AG08395 (cell line): ENCODE measurements at places on chromosomes 12 and 14.
A peak's percentile ranks its signal among the peaks of the same experiment; 100 is the strongest.

- no peak for DNase-seq
These were observed 12.2 kb downstream of the SYCP3 start for GRCh38 chr12:101727098-101727497.

GRCh38 chr14:74980398-74980730, 22.4 kb upstream of the EIF2B2 start:
- no peak for DNase-seq

GRCh38 chr14:30803185-30803584, 71.2 kb upstream of the COCH start:
- no peak for DNase-seq

DNA sequence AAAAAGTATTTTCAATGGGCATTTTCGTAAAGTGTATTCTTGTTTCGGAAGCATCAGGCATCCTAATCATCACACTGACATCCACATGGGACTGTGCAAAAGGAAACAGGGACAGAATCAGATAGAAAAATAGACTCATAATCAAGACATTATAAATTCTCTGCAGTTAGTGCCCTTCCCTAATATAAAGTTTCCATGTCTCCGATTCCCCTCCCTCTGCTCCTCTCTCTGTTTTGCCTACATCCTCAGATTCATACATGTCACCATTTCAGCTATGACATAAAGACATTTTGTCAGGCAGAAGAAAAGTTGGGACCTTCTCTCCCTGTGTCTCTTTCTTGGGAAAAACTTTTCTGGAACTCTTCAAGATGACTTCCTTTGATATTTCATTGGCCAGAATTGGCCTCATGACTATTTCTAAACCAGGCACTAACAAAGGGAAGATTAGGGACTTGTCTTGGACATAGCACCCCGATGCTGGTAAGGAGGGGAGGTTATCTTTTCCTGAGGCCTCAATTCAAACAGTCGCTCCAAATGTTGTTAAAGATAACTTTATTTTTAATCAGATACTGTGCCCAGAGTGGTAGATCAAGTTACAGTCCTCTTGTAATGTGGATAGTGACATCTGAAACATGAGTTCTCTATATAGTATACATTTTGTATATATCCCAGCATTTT, 212.1 kb upstream of the BTG1 start:
- no peak for DNase-seq

DNA sequence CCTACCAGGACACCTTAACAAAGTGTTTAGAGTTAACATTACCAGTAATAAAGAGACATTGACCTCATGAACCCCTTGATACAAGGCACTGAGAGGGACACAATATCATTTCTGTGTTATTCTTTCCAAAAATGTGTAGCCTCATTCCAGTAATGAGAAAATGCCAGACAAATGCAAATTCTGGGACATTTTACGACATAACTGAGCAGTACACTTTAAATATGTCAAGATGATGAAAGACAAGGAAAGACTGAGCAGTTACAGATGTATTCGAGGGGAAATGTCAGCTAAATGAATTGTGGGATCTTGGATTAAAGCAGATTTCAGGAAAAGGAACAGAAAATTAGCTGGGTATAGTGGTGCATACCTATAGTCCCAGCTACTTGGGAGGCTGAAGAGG, 255.6 kb downstream of the ERC1 start:
- no peak for DNase-seq

DNA sequence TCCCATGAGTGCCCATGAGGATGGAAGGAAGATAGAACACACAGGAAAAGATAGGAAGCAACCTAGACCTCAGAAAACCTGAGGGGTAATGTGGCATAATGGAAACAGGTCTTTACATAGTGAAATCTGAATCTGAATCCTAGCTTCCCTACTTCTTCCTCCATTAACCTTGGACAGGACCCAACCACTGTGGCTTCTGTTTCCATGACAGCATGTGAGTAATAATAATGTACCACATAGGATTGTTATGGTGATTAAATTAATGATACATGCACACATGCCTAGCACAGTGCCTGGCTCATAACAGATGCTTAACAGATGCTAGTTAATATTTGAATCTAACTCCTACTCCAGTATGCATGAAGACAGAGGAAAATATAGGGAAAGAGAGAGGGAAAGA, 11.2 kb downstream of the TTC9 start:
- DNase-seq, result no peak

DNA sequence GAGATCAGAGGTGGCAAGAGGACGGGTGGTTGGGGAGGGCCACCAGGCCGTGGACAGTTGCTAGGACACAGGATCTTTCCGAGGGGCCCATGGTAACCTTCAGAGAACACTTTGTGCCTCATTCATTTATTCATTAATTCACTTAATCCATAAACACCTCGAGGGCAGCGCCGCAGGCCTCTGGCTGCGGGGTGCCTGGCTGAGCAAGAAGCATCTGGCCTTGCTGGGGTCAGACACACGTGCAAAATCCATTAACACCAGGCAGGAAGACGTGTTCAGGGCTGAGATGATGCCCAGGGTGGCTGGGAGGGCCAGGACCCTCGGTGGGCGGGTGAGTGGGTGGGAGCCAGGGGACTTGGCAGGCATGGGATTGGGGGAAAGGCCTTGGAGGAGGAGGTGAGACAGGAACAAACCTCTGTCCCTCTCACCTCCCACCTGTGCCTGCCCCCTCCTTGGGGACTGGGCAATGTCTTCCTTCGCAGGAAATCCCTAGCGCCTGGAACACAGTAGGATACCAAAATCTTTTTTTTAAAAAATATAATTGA, 6.6 kb upstream of the DLK1 start:
- DNase-seq, result no peak

GRCh38 chr12:26031827-26032226, 73.3 kb downstream of the RASSF8 start:
- no peak for DNase-seq

GRCh38 chr14:80136358-80136757, 74.9 kb downstream of the DIO2 start:
- no peak for DNase-seq

- DNase-seq, result no peak
These were observed 28.3 kb downstream of the NGB start for GRCh38 chr14:77242752-77243151.

DNA sequence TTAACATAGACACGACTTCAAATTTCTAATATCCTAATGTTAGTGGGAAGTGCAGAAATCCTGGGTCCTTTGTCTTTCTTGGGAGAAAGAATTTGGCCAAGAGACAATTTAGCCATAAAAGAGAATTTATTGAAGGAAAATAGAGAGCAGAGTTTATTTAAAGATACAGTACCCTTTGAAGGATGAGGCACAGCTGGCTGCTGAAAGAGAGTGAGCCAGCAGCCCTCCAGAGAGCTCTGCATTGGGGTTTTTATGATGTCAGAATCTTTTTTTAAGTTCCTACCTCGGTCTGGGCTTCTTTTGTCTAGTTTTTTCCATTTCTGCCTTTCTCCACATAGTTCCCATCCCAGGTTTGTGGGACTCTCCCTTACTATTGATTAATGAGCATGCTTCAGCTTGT, 37.5 kb downstream of the CCER1 start:
- DNase-seq, result no peak

DNA sequence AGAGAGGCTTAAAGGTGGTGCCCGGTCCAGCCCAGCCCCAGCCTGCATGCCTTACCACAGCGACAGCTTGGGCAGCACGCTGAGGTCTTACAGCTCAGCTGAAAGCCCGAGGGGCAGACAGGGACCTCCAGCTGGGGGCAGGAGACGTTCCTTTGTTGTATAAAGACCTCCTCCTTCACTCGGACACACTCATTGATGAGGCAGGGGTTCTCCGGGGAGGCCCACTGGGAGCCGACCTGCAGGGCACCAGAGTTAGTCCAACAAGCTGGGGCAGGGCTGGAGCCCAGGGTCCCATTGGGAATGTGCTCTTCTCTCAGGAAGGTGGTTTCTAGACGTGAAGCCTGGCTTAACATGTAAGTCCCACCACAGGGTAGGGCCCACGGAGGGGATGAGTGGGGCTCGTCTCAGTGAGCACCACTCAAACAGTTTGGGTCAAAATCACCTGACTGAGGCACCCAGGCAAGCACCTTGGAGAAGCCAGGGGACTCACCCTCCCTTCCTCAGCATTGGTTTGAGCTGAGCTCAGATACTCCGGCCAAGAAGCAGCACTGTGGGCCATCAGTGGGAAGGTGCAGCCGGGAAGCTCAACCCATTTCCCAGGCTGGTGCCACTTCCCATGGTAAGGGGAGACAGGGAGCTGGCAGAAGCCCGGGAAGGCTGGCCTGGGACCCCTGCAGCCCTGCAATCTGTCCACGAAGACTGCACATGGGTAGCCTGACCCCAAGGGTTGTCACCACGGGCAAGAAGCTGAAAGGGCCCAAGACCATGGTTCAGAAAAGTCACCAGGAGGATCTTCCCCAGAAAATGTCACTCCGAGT, 24.3 kb upstream of the ANO2 start:
- DNase-seq, result no peak

GRCh38 chr12:99915251-99916082, 69.3 kb downstream of the ANKS1B start:
- DNase-seq, result peak; percentile 52

- no peak for DNase-seq
These were observed 87.6 kb upstream of the STRN3 start for GRCh38 chr14:31113794-31114193.

DNA sequence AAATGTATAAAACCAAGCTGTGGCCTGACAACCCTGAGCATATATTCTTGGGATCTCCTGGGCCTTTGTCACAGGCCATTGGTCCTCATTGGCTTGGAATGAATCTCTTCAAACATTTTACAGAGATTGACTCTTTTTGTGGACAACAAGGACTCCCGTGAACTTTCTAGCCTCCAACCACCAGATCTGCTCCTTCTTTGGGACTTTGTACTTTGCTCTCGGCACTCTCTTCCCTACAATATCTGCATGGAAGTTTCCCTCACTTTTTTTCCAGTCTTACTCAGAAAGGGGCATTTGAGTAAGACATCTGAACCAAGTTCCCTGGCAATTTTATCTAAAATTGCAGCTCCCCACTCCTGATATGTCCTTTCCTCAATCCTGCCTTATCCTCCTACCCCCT, 158.8 kb downstream of the PHLDA1 start:
- DNase-seq, result no peak

DNA sequence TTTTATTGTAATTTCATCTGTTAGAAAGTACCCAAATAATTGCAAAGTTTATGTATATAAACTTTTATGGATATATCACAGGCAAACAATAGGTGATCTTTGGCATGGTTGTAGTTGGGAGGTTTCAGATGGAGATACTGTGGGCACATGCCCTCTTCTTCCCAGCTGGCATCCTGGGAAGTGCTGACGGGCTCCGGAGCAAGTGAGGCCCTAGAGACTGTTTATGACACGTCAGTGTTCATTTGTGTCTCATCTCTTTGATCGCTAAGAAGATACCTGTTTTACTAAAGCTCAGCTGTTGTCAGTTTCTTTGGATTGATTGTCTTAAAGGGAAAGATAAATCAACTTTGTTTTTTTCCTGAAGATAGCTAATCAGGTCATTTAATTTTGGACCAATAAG, 287.6 kb downstream of the FBXL14 start:
- no peak for DNase-seq

GRCh38 chr12:70695361-70696023, 58.3 kb upstream of the PTPRB start:
- DNase-seq, result no peak

GRCh38 chr12:79174626-79175025, 310.1 kb downstream of the SYT1 start:
- peak; percentile 48 for DNase-seq

DNA sequence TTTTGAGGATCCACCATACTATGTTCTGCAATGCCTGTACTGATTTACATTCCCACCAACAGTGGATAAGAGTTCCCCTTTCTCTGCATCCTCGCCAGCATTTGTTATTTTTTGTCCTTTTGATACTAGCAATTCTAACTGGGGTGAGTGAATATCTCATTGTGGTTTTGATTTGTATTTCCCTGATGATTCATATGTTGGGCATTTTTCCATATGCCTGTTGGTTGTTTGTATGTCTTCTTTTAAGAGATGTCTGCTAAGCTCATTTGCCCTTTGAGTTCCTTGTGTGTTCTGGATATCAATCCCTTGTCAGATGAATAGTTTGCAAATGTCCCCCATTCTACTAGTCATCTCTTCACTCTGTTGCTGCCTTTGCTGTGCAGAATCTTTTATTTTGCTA, 49.0 kb upstream of the MSRB3 start:
- no peak for DNase-seq

GRCh38 chr14:71168564-71169427, 261.5 kb downstream of the PCNX1 start:
- no peak for DNase-seq

DNA sequence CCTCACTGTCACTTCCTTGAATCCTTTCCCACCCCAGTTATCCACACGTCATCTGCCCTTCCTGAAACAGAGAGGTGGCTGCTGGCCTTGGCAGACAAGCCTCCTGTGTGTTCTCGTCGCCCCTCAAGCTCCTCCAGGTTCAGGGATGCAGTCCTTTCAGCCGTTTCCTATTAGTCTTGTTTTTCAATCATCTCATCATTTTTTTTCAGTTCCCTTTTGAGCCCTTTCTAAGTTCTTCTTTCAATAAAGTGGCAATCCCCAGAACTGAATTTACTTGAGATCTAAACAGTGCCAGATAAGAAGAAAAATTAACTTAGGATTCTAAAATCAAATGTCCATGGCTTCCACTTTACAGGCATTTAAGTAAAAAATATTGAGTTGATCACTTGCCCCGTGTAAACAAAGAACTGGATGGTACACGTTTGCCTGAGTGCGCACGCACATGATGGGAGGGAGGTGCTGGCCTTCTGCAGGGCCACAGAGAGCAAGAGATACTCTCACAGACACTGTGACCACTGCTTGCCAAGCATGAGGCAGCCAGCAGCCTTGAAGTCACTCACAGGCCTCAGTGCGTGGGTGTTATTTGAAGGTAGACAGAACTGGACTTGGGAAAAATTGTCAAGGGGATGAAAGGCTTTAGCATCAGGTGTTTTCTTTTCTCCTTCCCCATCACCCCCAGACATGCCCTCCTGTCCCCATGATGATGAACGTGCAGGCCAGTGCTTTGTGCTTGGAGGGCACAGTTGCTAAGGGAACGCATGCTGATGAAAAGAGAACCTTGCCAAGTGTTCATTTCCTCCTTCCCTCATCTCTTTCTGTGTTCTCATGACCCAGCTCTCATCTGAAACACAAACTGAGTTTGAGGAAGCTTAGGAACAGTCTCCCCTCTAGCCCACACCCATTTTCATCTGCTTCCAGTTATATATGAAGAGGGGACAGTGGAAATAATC, 408.3 kb downstream of the EGLN3 start:
- no peak for DNase-seq

DNA sequence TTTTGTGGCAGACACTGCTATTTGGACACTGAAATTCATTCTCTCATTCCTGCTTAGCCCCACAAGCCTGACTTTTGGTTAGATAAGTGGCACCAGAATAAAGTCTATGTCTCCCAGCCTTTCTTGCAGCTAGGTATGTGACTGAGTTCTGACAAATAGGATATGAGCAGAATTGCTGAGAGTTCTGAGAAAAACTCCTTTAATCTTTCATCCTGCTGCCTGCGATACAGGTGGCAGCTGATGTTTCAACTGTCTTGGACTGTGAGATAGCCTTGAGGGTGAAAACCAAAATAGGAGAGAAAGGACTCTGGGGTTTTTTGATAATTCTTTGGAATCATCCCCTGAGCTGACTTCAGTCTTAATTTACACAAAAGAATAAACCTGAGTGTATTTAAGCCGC, 55.8 kb downstream of the MBIP start:
- DNase-seq, result no peak

- DNase-seq, result peak; percentile 91
These were observed 8.1 kb upstream of the GLTP start for GRCh38 chr12:109888179-109889020.

GRCh38 chr14:93061380-93062012, 54.2 kb downstream of the ITPK1 start:
- no peak for DNase-seq

GRCh38 chr14:75751296-75751695, 90.2 kb downstream of the TTLL5 start:
- DNase-seq, result peak; percentile 10
